ENCODE measurements at places on chromosomes 5 and 9.

- DNase-seq: no peak
Observed at GRCh38 chr9:78791779-78792178, 494.9 kb downstream of the PSAT1 start.

DNA sequence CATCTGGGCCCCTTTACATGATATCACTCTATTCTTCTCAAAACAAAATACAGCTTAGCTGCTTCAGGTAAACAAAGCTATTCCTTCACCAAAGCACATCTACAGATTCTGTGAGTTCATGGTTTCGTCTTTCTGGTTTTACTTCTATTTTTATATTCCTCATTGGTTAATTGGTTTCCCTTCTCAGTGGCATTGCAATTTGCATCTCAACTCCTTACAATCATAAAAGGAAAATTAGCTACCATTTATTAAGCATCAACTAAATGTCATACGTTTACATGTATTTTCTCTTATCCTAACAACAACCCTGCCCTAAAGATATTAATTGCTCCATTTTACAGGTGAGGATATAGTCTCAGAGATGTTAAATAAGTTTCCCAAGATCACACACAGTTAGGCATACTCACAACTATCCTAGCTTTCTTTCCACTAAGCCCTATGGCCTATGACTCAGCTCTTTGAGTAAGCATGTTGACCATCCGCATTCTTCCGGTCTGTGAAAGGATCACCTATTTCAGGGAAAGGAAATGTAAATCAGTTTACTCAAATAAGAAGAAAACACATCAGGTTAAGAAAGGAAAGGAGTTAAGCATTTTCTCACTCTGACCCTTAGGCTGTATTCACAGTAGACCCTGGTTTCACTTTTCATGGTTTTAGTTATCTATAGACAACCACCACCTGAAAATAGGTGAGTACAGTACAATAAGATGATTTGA lies 146.1 kb downstream of the CAAP1 start:
- no peak for DNase-seq

DNA sequence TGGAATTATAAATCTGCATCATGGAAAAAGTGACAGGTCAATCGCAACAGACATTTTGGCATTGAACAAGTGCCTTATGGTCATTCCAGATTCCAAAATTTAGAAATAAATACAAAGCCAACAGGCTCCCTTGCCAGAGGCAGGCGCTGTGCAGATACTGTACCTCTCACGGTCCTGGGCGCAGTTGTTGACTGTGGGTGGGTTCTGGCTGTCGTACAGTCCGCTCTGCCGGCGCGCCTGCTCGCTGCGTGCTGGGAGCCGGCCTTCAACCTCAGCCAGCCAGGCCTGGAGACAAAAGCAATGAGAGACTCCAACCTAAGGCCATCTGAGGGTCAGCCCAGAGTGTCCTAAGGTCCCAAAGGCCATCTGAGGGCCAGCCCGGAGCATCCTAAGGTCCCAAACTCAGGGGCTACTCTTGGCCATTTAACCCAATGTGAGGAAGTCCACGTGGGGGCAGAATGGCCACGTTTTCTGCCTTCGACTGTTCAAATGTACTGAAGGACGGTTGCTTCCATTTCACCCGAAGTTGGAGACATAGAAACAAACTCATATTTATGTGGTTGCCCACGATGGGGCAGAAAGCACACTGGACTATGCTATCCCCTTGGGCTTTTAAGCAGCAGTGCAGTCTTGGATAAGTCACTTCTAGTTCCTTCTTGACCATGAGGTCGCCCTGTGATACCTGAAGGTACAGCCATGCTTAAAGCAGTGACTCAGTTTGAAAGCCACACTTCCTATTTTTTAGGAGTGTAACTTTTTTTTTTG lies 65.2 kb downstream of the USP20 start:
- DNase-seq: no peak

DNA sequence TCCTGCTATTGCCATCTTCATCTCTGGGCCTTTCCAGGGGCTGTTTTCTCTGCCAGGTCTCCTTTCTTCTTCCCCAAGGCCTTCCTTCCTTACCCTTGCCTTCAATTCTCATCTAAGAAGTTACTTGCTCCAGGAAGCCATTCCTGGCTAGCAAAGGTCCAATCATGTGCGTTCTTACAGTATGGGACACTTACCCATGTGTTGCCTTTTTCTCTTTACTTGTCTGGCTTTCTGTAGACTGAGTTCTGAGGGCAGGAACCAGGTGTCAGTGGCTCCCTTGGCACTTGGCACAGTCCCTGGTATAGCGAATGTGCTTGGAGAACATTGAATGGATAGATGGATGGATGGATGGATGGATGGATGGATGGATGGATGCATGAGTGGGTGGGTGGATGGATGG lies 10.2 kb downstream of the FOXI1 start:
- no peak for DNase-seq

- no peak for DNase-seq
Observed at GRCh38 chr5:12522116-12522515, 617.9 kb upstream of the CTNND2 start.

- DNase-seq: no peak
Observed at GRCh38 chr9:114988962-114989599, 58.7 kb upstream of the TNFSF8 start.

- DNase-seq: no peak
Observed at GRCh38 chr9:132414731-132415130, 4.7 kb downstream of the CFAP77 start.

- DNase-seq: no peak
Observed at GRCh38 chr5:143213231-143213850, 190.1 kb downstream of the NR3C1 start.

DNA sequence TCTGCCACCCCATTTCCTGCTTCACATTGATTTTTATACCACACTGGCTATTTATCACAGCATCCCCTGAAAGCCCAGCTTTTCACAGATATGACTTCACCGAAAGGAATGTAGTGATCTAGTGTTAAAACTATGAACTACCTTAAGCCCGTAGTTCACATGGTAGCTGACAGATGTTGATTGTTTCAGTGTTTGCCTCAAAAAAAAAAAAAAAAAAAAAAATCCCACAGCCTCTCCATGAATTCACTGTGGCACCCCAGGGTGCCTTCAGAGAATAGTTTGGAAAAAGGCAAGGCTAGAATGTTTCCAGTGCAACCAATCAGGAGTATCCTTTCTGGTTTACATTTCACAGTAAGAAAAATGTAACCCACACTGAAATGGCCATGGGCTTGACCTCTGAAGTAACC lies 37.1 kb downstream of the GLIS3 start:
- no peak for DNase-seq

- no peak for DNase-seq
Observed at GRCh38 chr9:133449760-133450159, 10.0 kb upstream of the CACFD1 start.

DNA sequence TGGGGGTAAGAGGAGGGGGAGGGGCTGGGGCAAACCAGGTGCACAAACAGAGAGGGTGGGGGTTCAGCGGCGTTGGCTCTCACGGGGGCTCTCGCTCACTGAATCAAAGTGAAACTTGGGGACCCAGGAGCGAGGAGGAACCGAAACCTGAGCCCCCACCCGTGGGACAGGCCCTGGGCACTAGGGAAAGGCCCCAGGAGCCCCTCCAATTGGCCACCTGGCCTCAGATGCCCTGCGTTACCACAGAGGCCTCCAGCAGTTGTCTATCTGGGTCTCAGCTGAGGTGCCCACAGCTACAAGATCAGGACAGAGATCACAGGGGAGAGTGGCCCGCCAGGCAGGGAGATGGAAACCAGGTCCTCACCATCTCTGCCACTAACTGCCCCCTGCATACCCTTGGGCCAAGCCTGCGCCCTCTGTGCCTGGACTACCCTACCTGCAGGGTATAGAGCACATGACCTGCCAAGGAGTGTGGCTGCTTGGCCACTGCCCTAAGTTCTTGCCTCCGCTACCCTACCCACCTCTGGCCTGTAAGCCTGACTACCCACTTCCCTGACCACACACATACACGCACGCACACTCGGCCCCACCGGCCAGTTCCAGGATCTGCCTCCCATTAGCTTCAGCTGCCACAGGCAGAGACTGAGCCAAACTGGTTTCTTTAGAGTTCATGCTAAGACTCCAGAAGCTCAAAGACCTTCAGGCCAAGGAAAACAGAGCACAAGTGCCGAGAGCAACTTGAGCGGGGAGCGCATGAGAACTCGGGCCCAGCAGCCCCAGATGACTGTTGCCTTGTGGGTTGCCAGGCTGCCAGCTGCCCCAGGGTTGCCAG lies 39.9 kb downstream of the PAX5 start:
- DNase-seq: no peak

GRCh38 chr5:137091472-137091871 lies 407.7 kb downstream of the SPOCK1 start:
- no peak for DNase-seq

DNA sequence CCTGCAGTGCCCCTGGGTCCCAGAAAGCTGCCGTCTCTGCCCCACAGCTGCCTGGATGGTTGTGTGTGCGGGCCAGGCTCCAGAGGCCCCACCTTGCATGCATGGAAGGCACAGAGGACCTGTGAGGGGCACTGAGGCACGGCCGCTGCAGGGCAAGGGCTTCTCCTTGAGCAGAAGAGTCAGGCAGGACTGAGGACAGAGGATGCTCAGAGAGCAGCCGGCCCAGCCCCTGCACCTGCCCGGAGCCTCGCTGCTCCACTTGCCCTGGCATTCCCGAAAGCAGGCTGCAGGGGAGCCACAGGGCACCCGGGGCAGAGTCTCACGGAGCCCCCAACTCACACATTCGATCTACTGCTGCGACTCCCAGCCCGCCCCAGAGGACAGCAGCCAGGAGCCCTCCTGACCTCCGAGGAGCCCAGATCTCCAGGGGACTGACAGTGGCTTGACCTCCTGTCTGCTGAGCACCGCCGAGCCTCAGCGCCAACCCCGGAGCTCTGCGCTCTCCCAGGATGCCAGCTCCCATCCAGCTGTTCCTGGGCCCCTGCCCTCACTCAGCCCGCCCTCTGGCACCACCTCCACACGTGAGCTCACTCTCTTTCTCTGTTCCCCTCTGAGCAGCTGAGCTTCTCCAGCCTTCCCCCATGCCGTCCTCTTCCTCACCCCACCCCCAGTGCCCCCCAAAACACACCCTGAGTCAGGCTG lies 95.0 kb downstream of the KCNT1 start:
- no peak for DNase-seq

DNA sequence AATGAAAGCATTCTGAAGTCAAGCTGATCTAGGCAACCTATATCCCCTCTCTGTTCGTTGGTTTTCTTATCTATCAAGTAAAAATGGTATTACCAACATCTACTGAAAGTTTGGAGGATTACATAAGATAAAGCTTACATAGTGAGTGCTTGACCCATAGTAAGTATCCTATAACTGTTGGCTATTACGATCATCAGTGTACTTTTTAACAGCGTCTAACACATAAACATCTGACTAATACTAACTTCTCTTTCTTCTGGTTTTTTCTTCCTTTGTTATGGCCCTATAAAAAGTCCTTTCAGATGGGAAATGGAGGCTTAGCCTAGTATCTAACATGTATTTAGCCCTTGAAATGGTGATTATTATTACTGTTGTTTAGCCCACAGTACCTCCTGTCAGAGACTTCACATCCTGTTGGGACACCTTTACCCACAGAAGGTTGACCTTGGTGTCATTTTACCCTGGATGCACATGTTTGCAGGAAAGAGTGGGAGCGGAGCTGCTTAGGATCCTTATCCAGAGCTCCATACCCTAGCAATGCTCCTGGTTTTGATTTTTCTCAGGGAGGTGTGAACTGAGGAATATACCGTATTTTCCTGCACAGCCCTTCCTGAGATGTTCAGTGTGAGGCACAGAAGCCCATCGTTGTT lies 6.0 kb downstream of the INSYN2B start:
- DNase-seq: no peak

DNA sequence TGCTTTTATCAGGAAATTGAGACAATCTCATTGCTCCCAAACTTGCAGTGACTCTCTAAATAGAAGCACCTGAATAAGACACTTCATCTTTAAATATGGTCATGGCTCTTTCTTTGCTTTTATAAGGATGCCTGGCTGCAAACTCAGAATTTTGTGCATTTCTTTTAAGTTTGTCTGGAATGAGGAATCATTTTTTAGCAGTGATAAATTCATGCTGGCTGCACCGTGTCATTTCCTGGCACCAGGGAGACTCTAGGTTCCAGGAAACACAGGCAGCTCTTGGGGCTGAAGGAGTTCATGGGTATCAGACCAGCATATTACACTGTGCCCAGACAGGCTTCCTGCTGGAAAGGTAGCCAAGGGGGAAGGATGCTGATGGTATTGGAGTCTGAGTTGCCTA lies 109.9 kb downstream of the NUDT12 start:
- no peak for DNase-seq

- no peak for DNase-seq
Observed at GRCh38 chr5:82591021-82591515, 312.9 kb upstream of the RPS23 start.

DNA sequence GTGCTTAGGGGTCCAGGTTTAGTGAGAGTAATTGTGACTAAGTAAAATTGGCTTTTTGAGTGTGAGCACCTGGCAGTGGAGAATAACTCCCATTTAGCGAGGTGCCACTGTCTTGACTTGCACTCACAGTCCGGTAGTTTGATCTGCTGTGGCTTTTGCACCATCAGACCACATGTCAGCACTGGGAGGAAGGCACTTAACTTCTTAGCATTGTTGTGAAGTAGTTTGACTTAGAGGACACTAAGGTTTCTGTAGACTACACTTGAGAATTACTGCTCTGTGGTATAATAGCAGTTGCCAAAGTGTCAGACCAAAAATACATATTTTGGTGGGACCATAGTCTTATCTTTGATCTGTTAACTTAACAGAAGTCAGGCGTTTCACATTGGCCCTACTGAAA lies 63.6 kb downstream of the ICE1 start:
- no peak for DNase-seq

GRCh38 chr9:92048924-92049625 lies 66.1 kb downstream of the SPTLC1 start:
- DNase-seq: no peak

GRCh38 chr9:38164659-38165221 lies 95.7 kb upstream of the SHB start:
- DNase-seq: no peak

GRCh38 chr9:136611606-136612005 lies 51.1 kb upstream of the EGFL7 start:
- DNase-seq: no peak

GRCh38 chr5:119355685-119356611 lies at the start of gene TNFAIP8:
TNFAIP8 (plus strand) TSS chr5:119356019; CDS start chr5:119356091, 72 bp downstream.
- peak; percentile 32 for DNase-seq

- DNase-seq: no peak
Observed at GRCh38 chr9:18501949-18502348, 28.0 kb downstream of the ADAMTSL1 start.

DNA sequence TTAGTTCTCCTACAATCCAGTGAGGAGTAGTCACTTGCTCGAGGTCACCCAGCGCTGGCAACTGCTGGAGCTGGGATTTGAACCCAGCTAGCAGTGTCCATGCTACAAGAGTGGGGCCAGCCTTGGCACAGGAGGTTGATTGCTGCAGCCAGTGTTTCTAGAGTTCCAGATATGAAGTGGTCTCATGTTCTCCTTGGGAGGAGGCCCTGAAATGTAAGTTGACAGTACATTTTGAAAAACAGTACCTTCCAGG lies 802 bp downstream of the CCDC107 start:
- DNase-seq: no peak

- DNase-seq: no peak
Observed at GRCh38 chr5:108910627-108911026, 162.9 kb downstream of the FER start.

- DNase-seq: no peak
Observed at GRCh38 chr9:136312009-136312375, 8.1 kb upstream of the CCDC187 start.

Data from neuronal stem cell (in vitro differentiated cells).